ENCODE measurements at places on chromosomes 11 and 22.

GRCh38 chr22:43343262-43343669, at the start of gene SCUBE1:
TSS of gene SCUBE1 (minus strand) at chr22:43343372. CDS start at chr22:43343261, 111 bp downstream.
- peak; percentile 87 for DNase-seq

- peak; percentile 45 for DNase-seq
These were observed 10.5 kb upstream of the TMEM121B start for GRCh38 chr22:17131686-17132085.

DNA sequence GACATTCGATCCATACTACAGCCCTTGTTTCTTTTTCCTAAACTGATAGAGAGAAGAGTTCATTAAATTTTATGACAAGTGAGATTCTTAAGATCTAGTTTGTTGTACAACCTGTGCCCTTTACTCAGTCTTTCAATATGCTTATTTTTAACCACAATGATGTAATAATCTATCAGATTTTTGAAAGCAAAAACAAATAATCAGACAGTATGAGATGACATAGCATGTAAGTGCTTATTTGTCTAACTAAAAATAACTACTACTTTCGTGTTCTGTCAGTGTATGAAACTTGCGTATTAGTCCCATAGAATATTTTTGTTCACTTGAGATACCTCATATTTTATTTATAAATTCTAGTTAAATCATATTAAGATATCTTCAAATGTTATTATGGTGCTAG, 33.2 kb downstream of the RAB39A start:
- no peak for DNase-seq

GRCh38 chr11:1005928-1006327, 30.6 kb downstream of the MUC6 start:
- no peak for DNase-seq

DNA sequence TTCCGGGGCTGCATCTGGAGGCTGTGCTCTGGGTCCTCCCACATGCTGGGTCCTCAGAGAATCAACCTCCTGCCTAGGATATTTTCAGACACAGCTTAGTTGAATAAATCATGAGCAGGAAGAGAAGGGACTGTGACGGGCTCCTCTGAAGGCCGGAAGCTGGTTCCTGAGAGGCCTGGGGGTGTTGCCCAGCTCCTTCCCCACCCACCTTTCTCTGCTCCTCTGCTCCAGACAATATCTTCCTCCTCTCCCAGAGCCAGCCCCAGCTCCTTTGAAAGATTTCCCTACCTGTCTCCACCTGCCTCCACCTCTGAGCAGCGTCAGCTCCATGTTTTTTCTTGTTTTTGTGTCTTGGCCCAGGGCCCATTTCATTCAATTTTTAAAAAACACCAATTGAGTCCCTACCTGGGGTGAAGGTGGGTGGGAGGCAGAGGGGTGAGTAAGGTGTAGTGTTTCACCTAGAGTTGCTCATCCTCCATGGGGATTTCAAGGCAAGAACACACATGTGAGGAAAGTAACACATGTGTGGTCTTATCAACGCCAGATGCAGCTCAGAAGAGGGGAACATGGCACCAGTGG, 24.8 kb upstream of the THY1 start:
- DNase-seq, result no peak

DNA sequence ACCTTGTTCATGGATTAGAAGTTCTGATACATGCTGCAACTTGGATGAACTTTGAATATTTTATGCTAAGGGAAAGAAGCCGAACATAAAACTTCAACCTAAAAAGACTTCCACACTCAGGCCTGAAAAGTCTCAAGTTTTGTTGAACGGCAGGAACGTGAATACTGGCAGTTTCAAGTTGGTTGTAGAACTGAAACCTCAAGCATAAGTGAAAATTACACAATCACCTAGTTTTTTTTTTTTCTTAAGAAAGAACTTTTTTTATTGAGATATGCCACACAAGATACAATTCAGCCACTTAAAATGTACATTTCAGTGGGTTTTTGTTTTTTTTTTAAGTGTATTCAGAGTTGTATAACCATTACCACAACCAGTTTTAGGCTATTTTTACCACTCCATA, 50.8 kb upstream of the ADORA2A start:
- peak; percentile 43 for DNase-seq

DNA sequence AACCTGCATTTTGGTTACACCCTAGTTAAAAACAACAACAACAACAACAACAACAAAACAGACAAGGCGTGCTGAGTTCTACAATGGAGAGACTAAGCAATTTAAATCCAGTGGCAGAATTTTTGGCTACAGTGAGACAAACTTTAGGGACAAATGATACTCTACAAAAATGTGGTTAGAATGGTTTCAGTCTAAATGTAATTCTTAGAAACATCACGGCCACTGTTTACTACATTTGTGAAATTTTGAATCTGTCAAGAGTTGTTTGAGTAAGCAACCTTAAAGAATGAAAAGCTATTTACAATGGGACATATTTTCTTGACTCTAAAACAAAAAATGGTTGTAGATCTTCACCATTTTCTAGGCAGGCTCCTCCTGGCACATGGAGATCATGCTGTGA, 259.4 kb downstream of the SWAP70 start:
- DNase-seq, result no peak

- no peak for DNase-seq
These were observed 392.8 kb upstream of the CCDC90B start for GRCh38 chr11:83678831-83679584.

- DNase-seq, result peak; percentile 89
These were observed 13.5 kb upstream of the DTX4 start for GRCh38 chr11:59158206-59159068.

- DNase-seq, result peak; percentile 47
These were observed 2.4 kb downstream of the CCS start for GRCh38 chr11:66595245-66595904.

GRCh38 chr11:2551131-2551530, 106.3 kb downstream of the KCNQ1 start:
- DNase-seq, result no peak

- DNase-seq, result no peak
These were observed 96.9 kb upstream of the PITPNB start for GRCh38 chr22:28015676-28016601.

DNA sequence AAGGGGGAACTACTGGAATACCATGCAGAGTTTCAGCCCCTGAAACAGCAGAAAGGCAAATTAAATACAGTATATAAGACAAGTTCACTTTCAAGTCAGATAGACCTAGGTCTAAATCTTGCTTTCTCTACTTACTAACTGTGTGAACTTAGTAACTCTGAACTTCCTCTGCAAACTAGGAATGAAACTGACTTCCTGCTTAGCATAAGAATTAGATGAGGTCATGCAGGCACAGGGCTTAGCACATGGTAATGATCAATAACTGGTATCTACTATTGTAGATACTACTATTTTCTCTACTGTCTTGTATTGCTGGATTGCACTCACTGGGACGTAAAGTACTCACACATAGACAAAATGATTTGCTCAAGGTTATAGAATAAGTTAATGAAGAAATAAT, 51.5 kb upstream of the MTNR1B start:
- DNase-seq, result peak; percentile 18

DNA sequence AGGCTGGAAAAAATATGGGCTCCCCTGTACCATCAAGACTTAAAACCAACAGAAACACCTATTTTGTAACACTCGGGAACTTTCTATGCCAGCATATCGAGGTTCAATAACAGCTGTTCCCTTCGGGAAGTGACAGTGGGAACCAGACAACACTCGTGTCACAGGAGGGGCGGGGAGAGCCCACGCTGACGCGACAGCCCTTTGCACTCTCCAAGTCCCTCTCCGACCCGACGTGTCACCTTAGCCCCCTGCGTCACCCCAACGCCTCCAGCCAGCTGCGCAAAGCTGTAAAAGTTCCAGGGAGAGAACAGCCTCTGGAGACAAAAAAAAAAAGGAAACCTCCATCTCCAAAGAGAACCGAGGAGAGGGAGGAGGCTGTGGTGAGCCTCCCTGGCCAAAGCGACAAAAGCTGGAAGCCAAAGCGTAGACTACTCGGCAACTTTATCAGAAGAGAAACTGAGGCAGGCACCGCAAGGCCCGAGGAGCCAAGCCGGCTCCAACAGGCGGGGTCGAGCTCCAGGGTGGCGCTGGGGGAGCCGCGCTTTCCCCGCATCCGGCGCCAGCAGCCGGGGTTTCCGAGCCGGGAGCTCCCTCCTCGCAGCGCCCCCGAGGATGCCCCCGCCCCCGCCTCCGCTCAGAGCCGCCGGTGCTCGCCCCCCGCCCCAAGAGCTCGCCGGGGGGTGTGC, 751 bp downstream of the ARFGAP3 start:
- DNase-seq, result peak; percentile 95

- peak; percentile 54 for DNase-seq
These were observed 3.2 kb downstream of the ARVCF start for GRCh38 chr22:20013382-20013871.

DNA sequence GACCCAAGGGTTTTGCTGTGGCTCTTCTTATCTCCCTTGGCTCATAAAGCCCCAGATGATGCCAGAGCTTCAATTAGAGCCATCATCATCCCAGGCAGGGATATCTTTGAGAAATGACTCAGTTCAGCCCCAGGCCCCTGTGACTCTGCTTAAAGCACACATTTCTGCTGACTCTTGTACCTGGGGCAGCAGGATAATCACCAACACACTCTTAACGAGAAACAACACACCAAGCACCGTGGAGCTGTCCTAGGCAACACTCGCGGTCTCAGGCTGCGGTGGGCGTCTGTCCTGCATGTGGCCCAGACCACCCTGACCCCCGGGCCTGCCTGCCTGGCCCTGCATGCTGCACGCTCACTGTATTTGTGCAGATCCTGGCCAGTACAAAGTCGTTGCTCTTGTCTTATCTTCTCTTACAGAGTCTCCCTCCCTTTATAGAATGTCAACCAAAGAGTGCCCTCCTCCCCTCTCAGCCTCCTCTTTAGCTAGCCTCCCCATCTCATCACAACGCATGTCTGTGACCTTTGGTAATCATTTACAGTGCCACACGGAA, 114.2 kb upstream of the PARVA start:
- DNase-seq, result no peak

DNA sequence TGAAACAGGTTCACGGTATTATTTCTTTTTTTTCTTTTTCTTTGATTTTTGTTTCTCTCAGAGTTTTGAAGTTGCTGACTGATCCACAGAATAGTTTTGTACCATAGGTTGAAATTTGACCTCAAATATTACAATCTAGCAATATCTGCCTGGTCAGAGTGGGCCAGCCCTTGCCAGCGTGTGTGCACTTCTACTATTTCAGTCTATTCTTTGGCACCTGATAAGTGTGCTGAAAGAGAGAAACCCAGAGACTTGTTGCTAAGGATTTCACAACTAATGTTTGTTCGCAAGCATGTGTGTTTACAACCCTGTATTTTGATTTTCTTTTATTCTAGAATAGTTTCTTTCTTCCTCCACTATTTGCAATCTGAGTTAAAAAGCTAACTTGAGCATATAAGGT, 1125.2 kb upstream of the CNTN5 start:
- no peak for DNase-seq

DNA sequence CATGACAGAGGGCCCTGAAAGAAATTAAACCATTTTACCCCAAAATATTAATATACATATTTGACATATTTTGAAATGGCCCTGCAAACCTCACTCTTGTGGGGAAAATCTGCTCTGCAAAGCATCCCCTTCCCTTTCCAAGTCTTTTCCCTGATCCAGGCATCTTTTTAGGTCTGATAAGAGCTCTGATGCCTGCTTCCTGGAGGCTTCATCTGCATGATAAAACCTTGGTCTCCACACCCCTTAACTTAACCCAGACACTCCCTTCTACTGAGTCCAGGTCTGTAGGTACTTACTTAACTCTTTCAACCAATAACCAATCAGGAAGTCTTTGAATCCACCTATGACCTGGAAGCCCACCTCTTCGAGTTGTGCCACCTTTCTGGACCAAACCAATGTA, 1.8 kb upstream of the LGALS12 start:
- DNase-seq, result no peak

GRCh38 chr11:123046473-123047259, 15.3 kb downstream of the HSPA8 start:
- no peak for DNase-seq

DNA sequence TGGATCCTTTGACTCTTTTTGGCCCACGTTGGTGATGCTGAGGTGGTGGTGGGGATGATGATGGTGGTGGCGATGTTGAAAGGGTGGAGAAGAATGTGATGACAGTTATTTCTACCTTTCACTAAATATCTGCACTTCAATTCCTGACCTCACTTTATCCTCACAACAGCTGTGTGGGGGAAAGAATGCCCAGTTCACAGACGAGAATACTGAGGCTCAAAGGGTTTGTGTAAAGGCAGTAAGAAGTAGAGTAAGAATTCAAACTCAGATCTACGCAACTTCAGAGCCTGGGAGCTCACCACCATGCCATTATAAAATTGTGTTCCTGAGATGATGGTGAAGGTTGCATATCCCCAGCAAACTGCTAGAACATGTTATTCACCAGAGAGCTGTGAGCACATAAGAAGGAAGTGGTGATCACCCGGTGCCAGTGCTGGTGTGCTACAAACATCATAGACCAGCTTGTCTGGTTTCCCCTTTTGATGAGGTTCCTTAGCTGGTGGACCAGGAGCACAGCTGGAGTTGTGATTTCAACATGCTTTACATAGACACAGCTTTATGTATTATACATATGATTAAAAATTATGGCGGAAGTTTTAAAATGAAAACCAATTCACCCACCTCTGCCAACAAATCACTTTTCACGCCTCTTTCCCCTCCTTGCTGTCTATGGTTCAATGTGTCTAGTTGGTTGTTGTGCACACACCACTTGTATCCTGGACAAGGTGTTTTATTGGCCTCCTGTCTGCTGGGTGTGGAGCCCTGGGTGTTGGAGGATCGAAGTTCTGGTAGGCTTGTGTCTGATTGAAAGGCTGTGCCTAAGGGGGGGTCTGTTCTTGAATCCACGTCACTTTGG, 6.2 kb downstream of the ST14 start:
- peak; percentile 94 for DNase-seq

DNA sequence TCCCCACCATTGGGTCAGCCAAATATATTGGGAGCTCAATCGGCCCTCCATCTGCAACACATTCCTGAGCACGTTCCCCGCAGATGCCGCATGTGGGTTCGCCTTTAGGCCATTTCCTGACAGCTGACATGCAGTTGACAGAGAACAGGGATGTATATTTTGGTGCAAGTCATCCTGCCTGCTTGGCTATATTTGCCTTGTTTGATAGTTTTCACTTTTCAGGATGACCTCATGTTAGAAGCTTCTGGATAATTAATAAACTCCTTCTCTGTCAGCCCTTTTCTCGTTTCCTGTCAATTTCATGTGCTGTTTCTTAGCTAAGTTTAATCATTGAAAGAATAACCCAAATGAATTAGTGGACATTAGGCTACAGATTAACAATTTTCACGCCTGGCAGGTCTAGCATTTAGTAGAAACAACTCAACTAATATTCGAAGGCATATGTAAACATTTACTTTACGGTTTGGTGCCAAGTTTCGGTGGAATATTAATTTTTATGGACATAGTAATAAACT, 105.8 kb upstream of the SLC5A12 start:
- DNase-seq, result no peak

Measured in suppressor macrophage (primary cell).